Eye (tissue), 1 donor: ENCODE measurements at places on chromosomes 7 and 10.

- DNase-seq, result no peak
Observed at GRCh38 chr7:8035647-8036518, 67.3 kb downstream of the GLCCI1 start.

GRCh38 chr7:157003756-157004520 is 6.5 kb downstream of the MNX1 start:
- DNase-seq, result peak; percentile 73

- no peak for DNase-seq
Observed at GRCh38 chr10:84784749-84785148, 456.4 kb downstream of the CCSER2 start.

- no peak for DNase-seq
Observed at GRCh38 chr7:73555411-73555982, 2.0 kb downstream of the BCL7B start.

- no peak for DNase-seq
Observed at GRCh38 chr10:12637649-12638048, 288.3 kb downstream of the CAMK1D start.

DNA sequence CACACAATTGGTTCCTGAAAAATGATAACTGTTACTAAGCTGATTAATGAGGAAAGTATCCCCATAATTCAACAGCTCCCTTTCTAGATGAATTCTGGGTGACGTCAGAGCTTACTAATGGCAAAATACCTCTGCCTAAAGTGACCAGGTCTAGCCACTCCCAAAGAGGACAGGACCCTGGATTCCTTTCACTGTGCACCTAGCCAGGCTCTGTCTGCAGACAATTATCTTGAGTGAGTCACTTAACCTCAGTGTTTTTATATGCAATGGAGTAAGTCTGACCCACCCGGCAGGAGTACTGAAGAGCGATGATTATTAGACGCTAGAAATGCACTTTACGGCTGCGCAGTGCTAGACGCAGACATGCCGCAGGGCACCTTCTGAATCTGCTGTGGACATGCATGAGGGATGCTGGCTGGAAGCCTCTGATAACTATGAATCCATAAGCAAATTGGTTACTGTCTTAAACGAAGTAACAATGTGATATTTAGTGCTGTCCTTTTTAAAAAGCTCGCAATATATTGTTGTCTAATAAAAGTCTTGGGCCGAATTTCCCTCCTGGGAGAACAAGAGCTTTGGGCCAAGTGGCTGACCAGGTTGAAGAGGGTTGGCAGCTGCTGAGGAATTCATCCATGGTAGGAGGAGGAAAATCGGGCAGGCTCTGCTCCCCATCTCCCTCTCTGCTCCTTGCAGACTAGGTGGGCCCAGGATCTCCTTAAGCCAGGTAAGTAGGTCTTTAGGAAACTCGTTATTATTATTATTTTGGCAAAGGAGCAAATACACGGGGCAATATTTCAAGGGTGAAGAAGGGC is 4.6 kb upstream of the INPP5A start:
- DNase-seq, result no peak

DNA sequence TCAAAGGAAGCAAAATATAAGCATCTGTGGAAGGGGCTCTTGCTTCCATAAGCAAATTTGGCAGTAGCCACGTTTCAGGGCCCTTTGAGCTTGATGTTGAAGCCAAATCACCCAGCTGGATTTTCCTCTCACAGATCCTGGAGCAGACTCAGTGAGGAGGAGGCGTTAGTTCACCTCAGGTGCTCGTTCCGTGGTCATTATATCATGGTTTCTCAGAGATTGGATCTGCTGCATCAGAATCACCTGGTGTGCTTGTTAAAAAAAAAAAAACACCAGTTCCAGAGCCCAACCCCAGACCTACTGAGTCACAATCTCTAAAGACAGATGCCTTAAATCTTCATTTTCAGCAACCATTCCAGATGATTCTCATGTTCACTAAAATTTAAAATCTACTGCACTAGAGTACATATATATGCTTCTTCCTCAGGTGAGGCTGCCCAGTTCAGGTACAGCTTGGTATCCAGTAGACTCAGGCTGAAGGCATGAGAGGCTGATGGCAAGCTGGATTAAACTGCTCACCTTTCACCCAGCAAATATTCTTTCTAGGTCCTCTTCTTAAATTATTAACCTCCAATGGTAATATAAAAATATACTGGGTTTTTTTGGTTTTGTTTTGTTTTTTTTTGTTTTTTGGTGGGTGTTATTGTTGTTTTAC is 24.9 kb downstream of the TFAM start:
- DNase-seq, result no peak

DNA sequence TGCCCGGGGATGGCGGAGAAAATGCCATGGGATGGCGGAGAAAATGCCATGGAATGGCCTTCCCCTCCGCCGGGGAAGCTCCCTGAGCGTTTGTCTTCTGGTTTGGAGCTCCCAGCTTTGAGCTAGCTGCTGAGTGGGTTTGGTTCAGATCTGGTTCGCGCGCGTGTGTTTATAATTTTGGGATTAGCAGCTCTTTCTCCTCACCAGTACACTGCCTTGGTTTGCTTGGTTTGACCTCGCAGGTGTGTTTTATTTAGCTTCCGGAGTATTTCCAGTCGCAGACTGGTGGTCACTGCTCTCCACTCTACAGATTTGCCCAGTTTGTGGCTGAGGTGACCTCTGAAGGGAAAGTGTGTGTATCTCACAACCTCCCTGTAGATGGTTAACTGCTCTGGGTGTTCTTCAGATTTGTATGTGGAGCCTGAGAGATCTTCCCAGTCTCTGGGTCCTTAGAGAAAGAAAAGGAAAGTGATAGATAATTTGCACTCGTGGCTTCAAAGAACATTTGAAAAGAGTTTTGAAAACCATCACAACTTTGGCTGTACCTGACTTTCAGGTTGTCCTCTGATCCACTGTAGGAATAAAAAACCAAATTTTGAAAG is 597 bp downstream of the ZNF277 start:
- peak; percentile 78 for DNase-seq

DNA sequence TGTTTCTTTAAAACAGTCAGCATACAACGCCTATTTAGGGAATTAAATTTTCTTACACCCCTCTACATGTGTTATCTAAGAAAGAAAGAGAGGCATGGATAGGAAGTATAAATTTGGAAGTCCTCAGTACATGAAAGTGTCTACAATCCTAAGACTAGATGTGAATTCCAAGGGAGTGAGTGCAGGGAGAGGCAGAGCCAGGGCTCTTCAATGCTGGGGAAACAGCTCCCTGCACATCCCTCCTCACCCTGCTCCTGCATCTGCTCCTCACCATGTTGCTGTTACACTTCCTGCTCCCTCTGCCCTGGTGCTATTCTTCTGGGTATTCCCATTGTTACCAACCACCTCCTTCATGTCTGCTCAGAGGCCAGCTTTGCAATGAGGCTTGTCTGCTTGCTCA is 229.1 kb upstream of the AKR1E2 start:
- no peak for DNase-seq

GRCh38 chr10:120493411-120494312 is 36.6 kb downstream of the PLPP4 start:
- DNase-seq, result no peak

GRCh38 chr7:4730971-4731370 is 44.5 kb upstream of the AP5Z1 start:
- no peak for DNase-seq

GRCh38 chr7:128116740-128117139 is 85.5 kb upstream of the LRRC4 start:
- no peak for DNase-seq

GRCh38 chr10:47295411-47295810 is 4.6 kb upstream of the GDF10 start:
- DNase-seq, result no peak

GRCh38 chr7:155205368-155206317 is 92.0 kb upstream of the INSIG1 start:
- DNase-seq, result no peak

DNA sequence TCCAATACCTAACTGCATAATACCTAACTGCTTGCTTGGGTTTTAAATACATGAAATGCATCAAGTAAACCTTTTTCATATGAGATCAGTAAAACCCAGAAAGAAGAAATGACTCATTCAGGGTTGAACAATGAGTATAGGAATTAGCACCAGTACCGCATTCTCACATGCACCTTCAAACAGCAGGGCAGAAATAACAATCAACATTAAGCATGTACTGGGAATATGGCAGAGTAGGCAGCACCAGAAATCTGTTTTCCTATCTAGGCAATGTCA is 850.3 kb upstream of the SORCS1 start:
- DNase-seq, result no peak

GRCh38 chr10:95880704-95881103 is 27.1 kb upstream of the CC2D2B start:
- no peak for DNase-seq

GRCh38 chr10:62027841-62028501 is 126.5 kb downstream of the ARID5B start:
- no peak for DNase-seq

DNA sequence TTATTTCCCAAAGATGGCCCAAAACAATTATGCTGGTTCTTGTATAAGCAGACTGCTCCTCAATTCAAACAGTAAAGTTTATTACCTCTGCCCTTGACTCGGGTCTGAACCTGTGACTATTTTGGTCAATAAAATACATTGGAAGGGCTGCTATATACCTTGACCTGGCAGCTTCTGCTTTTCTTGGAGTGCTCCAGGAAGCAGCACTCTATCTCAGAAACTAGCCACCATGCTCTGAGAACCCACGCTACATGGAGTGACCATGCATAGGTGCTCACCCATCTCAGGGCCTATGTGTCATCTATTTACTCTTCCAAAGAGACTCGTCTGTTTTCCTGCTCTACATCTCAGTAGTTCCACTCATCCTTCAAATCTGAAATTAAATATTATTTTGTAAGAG is 299.9 kb downstream of the AHR start:
- DNase-seq, result no peak

GRCh38 chr7:36217211-36217960 is 64.3 kb downstream of the EEPD1 start:
- DNase-seq, result no peak

- no peak for DNase-seq
Observed at GRCh38 chr10:30728127-30728526, 98.6 kb upstream of the LYZL2 start.

GRCh38 chr10:13792006-13792405 is 205.2 kb downstream of the PRPF18 start:
- no peak for DNase-seq

- peak; percentile 67 for DNase-seq
Observed at GRCh38 chr10:77887631-77888355, 38.8 kb downstream of the DLG5 start.

- no peak for DNase-seq
Observed at GRCh38 chr7:82723411-82723810, 279.8 kb upstream of the CACNA2D1 start.

GRCh38 chr7:150831851-150832250 is 20.5 kb upstream of the AOC1 start:
- DNase-seq, result no peak

DNA sequence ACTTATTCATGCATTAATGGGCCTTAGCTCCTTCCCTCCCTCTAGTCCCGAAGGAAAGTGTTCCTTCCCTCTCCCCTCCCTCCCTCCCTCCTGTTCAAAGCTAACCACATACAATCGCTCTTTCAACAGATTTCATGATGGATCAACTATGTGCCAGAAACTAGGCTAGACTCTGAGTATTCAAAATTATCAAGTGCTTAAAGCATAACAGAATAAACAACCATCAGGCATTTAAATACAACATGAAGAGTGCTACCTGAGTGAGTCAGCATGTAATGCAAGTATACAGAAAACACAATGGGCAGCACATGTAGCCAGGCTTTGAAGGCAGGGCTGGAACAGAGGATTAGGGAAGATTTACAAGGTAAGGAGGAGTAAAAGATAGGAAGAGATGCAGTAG is 11.3 kb downstream of the CHCHD3 start:
- no peak for DNase-seq
